ENCODE measurements at places on chromosomes 5 and 9. TPM values are rescaled to one million over a fixed set of nuclear protein-coding genes. Genes with fewer than 3 reads are reported as not detected.

The PCDHGA11 gene
- 0.10 TPM for total RNA-seq

The NUTM2F gene
- total RNA-seq = not detected

The IGFBPL1 gene
- total RNA-seq = not detected

The GIN1 gene
- 14.6 TPM for total RNA-seq

The MSMP gene
- 0.88 TPM for total RNA-seq

The CEL gene
- 1.3 TPM for total RNA-seq

The DNAI1 gene
- not detected for total RNA-seq

The PKD2L2 gene
- not detected for total RNA-seq

DNA sequence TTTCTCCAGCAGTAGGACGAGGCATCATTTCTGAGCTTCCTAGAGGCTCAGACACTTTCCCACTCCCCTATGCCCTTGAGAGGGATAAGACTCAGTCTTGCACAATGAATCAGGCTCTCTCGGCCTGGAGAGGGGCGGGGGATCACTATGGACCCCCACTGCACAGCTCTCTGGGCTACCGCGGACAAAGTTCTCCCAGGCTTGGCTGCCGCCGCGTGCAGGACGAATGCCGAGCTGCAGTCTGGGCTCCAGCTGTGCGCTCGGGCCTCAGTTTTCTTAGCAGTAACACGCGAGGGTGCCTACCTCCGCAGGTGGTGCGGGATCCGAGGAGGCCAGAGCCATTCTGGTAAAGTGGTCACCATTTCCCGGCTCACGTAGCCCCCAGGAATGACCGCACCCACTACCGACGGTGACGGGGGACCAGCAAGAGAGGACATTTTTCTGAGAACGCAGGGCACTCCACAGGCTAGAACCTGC is 3.4 kb upstream of the MYORG start:
- no peaks in the 10 kb centered on the region for H3K36me3 ChIP-seq
- no peak for DNase-seq
- H3K27me3 ChIP-seq = no peaks in the 10 kb centered on the region
- peak overlapping the region; percentile 57 for H3K27ac ChIP-seq
- peak overlapping the region; percentile 87 for H3K4me3 ChIP-seq

GRCh38 chr5:151213803-151214613 is 9.9 kb downstream of the CCDC69 start:
- peaks cover 84% of the 10 kb centered on the region for H3K4me1 ChIP-seq
- H3K36me3 ChIP-seq = peaks cover 26% of the 10 kb centered on the region
- H3K4me3 ChIP-seq = peak overlapping the region; percentile 80

GRCh38 chr9:116377179-116377798 is 223.7 kb downstream of the PAPPA start:
- H3K4me1 ChIP-seq = no peaks in the 10 kb centered on the region
- H3K4me3 ChIP-seq = no peak overlapping the region
- H3K36me3 ChIP-seq = no peaks in the 10 kb centered on the region
- no peak overlapping the region for H3K27ac ChIP-seq
- H3K27me3 ChIP-seq = no peaks in the 10 kb centered on the region
- no peak for DNase-seq

- H3K27ac ChIP-seq = no peak overlapping the region
- no peaks in the 10 kb centered on the region for H3K36me3 ChIP-seq
Observed at GRCh38 chr5:16260000-16260399, 80.4 kb upstream of the MARCHF11 start.

DNA sequence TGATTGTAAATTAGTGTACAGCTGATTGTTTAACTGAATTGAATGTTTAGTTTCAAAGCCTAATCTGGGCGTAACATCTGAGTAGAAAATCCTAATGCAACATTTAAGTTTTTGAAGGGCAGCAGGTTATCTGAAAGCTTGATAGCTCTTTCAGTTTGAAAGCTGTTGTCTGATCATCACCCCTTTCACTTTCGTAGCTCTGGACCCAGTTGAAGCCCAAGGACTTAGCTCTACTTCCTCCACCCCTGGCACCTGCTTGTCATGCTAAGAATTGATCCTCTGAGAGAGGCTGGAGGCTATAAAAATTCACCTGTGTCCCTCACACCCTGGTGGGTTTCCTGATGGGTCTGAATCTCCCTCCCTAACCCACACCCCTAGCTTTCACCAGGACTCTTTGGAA is 86.0 kb downstream of the ZFAND5 start:
- no peak overlapping the region for H3K4me3 ChIP-seq
- H3K4me1 ChIP-seq = no peaks in the 10 kb centered on the region
- H3K27ac ChIP-seq = no peak overlapping the region

DNA sequence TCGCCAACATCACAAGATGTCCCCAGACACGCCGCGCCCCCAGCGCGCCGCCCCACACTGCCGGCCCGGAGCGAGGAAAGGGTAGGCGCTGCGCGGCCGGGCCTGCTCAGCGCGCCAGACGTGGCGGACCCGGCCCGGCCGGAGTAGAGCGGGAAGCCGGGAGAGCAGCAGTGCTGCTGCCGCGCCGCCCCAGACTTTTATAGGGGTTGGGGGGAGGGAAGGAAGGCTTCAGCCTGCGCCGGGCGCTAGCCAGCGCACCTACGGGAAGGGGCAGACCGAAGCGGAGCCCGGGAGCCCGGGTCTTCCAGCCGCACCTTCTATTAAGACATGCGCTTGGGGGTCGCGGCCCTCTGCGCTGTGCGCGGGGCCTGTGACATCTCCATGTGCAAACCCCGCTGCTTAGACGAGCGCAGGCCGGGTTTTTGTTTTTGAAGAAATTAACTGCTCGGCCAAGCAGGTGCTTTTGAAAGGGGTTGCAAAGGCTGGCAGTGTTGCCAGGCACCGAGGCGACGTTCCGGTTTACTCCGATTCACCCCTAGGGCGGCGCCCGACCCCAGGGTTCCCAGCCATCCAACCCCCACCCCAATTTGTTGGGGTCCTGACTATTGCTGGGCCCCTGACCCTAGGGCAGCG is 353 bp upstream of the PAX5 start:
- no peak for DNase-seq
- H3K4me1 ChIP-seq = peaks cover 72% of the 10 kb centered on the region
- H3K27me3 ChIP-seq = peaks cover 100% of the 10 kb centered on the region
- peak overlapping the region; percentile 84 for H3K27ac ChIP-seq
- H3K36me3 ChIP-seq = peaks cover 18% of the 10 kb centered on the region

- DNase-seq = no peak
- no peak overlapping the region for H3K27ac ChIP-seq
- no peaks in the 10 kb centered on the region for H3K4me1 ChIP-seq
- H3K4me3 ChIP-seq = no peak overlapping the region
- no peaks in the 10 kb centered on the region for H3K27me3 ChIP-seq
Observed at GRCh38 chr9:82406456-82407085, 418.0 kb downstream of the SPATA31D1 start.

DNA sequence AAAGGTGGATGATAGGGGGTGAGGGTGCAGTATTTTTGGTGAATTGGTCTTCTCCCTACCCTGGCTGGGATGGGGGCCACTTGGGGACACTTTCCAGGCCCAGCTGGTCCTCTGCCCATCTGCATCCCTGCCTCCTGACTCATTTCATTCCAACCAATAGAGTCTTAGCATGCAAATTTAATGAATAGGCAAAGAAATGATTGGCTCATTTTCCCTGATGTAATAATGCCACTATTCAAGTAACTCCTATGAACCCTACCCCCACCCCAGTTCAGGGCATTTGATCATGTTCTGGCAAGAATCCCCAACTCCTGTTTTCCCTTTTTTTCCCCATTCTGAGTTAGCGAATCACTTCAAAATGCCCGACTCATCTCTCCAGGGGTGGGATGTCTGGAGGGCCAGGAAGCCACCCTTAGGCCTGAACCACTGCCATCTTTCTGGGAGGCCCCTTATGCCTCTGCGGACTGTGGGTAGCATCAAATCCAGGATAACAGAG is 56.7 kb downstream of the PCDH1 start:
- no peak overlapping the region for H3K27ac ChIP-seq
- no peak overlapping the region for H3K4me3 ChIP-seq
- no peaks in the 10 kb centered on the region for H3K4me1 ChIP-seq
- H3K27me3 ChIP-seq = peaks cover 11% of the 10 kb centered on the region
- H3K36me3 ChIP-seq = no peaks in the 10 kb centered on the region

- DNase-seq = no peak
- peaks cover 16% of the 10 kb centered on the region for H3K36me3 ChIP-seq
- no peaks in the 10 kb centered on the region for H3K27me3 ChIP-seq
Observed at GRCh38 chr9:123562844-123563346, 206.9 kb downstream of the CRB2 start.

- peaks cover 66% of the 10 kb centered on the region for H3K4me1 ChIP-seq
- DNase-seq = no peak
- peak overlapping the region; percentile 62 for H3K4me3 ChIP-seq
- H3K27ac ChIP-seq = peak overlapping the region; percentile 88
- H3K36me3 ChIP-seq = peaks cover 70% of the 10 kb centered on the region
Observed at GRCh38 chr5:134171972-134172371, 4.8 kb downstream of the SKP1 start.

DNA sequence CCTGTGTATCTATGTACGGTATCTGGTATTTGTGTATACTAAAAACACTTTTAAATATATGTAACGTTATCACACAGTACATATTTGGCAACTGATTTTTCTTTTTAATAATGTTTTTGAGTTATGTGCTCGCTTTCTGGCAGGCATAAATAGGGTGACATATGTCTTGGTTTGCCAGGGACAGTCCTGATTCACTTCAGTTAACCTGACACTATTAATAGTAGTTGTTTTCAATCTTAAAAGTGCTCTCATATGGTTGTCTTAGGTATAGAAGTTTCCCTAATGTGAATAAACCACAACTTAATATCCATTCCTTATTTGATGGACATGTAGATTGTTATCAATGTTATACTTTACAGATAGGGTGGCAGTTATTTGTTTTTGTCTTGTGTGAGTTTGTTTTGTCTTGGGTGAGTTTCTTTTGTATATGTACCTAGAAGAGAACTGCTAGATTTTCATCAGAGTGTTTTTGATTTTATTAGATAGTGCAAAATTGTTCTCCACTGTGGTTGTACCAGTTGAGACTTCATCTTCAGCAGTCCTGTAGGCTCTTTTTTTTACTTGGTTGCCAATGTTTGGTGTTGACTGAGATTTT is 7.9 kb downstream of the G3BP1 start:
- H3K27me3 ChIP-seq = no peaks in the 10 kb centered on the region
- H3K4me3 ChIP-seq = peak overlapping the region; percentile 19
- DNase-seq = no peak
- H3K36me3 ChIP-seq = peaks cover 47% of the 10 kb centered on the region

DNA sequence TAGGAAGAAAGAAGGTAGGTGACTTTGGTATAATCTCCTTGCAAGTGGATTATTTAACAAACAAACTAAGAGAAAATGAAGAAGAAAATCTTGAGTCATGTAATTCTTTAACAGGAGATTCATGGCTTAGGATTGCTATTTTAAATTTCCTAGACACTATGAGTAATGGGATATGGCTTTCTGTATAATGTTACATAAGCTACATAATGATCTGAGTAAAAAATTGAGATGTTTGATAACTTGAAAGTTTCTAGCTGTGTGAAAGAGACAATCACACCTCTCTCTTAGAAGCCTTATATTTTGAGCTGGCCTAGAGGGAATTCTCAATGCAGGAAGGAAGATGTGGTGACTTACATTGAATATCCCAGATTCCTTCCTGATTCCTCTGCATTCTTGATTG is 92.5 kb downstream of the CDH9 start:
- H3K4me1 ChIP-seq = no peaks in the 10 kb centered on the region
- DNase-seq = no peak
- no peak overlapping the region for H3K4me3 ChIP-seq
- no peaks in the 10 kb centered on the region for H3K27me3 ChIP-seq
- no peaks in the 10 kb centered on the region for H3K36me3 ChIP-seq

GRCh38 chr5:73198833-73199592 is 26.0 kb downstream of the TMEM174 start:
- H3K4me1 ChIP-seq = peaks cover 5% of the 10 kb centered on the region
- H3K27me3 ChIP-seq = peaks cover 83% of the 10 kb centered on the region
- DNase-seq = no peak
- no peak overlapping the region for H3K27ac ChIP-seq
- no peaks in the 10 kb centered on the region for H3K36me3 ChIP-seq
- H3K4me3 ChIP-seq = no peak overlapping the region

DNA sequence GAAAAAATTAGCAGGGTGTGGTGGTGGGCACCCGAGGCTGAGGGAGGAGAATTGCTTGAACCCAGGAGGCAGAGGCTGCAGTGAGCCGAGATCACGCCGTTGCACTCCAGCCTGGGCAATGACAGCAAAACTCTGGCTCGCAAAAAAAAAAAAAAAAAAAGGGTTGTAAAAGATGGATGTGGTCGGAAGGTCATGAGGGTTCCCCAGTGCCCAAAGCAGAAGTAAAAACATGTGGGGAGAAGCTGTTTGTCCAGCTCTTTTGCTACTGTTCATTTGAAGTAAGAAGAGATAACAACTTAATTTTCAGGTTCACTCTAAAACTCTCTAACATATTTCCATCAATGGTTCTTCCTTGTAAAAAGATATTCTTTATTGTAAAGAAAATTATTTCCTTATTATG is 57.1 kb upstream of the GOLPH3 start:
- no peak for DNase-seq
- H3K27me3 ChIP-seq = no peaks in the 10 kb centered on the region
- H3K4me3 ChIP-seq = no peak overlapping the region
- peaks cover 11% of the 10 kb centered on the region for H3K36me3 ChIP-seq
